ENCODE measurements at places on chromosomes 2 and 18.

DNA sequence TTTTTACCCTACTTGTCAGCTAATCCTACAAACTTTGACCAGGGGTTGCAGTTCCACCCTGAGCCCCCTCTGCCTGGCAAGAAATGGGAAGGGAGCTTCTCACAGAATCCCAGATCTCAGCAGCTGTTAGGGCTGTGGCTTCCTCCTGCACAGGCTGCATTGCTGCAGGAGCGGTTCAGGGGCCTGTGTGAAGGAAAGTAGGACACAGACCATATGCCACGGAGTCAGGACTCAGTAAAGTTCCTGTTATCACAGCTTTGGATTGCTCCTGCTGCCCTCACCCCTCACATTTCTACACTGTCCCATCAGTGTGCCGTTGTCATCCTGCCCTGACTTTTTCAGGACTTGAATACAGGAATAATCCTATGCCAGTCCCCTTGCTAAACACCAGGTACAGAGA lies 62.8 kb upstream of the SP3 start:
- no peak for DNase-seq

DNA sequence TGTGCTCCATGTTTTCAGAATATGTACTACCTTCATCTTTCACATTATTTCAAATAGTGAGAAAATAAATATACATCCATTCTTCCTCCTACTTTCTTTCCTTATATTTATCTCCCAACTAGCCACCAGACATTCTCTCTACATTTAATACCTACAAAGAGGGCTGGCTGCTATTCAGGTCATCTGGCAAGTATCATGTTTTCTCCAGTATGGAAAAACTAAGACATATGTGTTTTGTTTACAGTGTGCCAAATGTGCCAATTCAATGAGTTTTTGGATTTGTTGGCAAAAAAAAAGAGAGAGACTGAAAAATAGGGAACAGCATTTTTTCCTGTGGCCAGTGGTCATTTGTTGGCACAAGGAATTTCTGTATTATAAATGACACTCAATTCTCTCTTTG lies 1207.3 kb downstream of the DPP10 start:
- DNase-seq: no peak

- DNase-seq: no peak
Measured at GRCh38 chr18:52334307-52334706, 5.7 kb upstream of the DCC start.

- peak; percentile 9 for DNase-seq
Measured at GRCh38 chr2:46963210-46963609, 47.6 kb upstream of the MCFD2 start.

DNA sequence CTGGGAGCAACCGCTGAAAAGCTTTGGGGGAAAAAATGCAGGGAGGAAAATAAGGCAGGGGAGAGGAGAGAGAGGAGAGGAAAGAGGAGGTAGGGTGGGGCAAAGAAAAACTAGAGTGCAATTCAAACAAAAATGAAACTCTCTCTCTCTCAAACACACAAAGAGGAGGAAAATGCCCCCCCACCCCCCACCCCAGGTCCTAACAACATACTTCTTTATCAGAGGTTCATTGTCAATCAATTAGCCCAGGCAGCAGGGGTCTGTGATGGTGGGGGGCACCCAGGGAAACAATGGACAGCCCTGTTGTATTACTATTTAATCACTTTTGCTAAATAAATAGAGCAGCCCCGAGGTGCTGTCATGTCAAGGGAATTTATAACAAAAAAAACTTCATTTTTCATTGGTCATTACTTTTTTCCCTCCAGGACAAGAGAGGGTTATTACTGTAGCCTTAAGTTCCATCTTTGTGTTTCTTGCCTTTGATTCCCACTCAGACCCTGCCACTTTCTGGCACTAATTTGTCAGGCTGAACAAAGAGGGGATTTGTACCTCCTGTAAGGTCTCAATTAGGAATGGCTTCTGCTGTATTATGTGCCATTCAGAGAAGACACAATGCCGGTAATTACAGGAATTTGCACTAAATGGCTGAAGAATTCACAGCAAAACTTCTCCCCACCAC lies 55.0 kb downstream of the PLEKHM3 start:
- no peak for DNase-seq

DNA sequence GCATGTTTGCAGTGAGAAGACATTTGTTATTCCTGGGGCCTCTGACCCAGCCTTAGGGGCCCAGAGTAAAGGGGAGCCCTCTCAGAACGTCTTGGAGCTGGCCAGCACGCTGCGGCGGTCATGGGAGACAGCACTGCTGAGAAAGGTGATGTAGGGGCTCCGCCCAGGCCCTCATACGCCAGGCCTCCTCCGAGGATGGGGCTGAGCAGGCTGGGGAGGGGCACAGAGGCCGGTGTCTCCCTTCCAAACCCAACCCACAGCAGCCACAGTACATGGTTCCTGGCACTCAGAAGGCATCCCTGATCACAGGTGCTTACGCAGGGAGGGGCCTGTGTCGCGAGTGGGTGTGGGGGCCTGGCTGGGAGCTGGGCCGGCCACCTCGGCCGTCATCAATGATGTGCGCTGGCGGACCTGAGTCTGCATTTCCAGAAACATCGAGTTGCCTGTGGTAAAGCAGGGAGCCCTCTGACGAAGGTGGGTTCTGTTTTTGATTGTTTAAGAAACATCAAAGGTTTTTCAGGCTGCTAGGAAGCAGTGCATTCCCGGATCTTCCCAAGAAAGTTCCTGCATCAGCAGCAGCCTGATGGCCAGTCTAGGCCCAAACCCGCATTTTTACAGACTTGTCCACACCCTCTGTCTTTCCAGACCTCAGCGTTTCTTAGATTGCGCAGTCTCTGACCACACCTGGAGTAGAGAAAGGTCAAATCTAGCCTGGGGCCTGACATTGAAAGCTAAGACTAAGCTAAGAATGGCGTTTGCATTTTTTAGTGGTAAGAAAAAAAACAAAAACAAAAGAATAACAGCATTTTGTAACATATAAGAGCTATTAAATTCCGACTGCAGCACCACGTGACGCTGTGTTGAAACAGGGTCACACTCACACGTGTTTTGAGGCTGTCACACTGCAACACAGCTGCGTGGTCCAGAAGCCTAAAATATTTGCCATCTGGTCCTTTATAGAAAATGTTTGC lies 51.2 kb upstream of the PXDN start:
- peak; percentile 20 for DNase-seq

GRCh38 chr2:42973726-42974125 lies 181.3 kb upstream of the HAAO start:
- no peak for DNase-seq

- no peak for DNase-seq
Measured at GRCh38 chr2:3319745-3320566, 57.7 kb downstream of the EIPR1 start.

- no peak for DNase-seq
Measured at GRCh38 chr2:111050701-111051376, 69.9 kb upstream of the BCL2L11 start.

GRCh38 chr2:197229509-197230443 lies 80.8 kb downstream of the ANKRD44 start:
- peak; percentile 76 for DNase-seq

GRCh38 chr2:107607054-107607453 lies 219.6 kb upstream of the RGPD4 start:
- DNase-seq: no peak

DNA sequence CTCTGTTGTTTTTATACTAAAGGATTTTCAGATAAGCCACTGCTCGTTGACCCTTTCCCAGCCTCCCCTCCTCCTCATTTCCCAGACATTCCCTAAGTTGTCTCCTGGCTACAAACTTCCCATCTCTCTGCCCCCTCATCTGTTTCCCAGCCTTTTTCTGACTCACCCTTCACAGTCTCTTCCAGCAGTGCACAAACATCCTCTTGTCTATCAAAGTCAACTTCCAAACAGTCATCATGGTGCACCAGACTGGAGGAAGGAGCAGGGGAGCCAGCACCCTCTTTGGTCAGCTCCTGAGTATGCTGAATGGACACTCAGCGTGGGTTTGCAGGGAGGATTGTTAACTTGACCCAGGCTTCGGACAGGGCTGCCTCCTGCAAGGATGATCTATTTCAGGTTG lies 26.6 kb upstream of the SPRED2 start:
- peak; percentile 53 for DNase-seq

GRCh38 chr2:20438334-20439192 lies 8.3 kb upstream of the RHOB start:
- DNase-seq: peak; percentile 52

DNA sequence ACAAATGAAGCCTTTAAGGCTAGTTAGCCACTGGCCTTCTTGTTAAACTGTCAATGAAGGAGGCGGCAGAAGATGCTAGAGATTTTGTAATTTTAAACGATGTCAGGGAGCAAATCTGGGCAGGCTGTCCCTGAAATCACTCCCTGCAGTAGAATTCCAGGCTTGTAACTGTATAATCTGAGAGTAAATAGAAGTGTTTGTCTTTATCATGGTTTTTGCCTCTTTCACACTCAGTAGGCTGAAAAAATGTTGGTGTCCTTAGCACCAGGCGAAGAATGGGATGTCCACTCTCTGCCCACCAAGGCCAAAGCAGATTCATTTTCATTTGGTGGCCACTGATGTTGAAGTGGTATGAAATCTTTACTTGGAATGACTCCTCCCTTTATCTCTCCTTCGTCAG lies 136.9 kb upstream of the THSD7B start:
- DNase-seq: no peak

DNA sequence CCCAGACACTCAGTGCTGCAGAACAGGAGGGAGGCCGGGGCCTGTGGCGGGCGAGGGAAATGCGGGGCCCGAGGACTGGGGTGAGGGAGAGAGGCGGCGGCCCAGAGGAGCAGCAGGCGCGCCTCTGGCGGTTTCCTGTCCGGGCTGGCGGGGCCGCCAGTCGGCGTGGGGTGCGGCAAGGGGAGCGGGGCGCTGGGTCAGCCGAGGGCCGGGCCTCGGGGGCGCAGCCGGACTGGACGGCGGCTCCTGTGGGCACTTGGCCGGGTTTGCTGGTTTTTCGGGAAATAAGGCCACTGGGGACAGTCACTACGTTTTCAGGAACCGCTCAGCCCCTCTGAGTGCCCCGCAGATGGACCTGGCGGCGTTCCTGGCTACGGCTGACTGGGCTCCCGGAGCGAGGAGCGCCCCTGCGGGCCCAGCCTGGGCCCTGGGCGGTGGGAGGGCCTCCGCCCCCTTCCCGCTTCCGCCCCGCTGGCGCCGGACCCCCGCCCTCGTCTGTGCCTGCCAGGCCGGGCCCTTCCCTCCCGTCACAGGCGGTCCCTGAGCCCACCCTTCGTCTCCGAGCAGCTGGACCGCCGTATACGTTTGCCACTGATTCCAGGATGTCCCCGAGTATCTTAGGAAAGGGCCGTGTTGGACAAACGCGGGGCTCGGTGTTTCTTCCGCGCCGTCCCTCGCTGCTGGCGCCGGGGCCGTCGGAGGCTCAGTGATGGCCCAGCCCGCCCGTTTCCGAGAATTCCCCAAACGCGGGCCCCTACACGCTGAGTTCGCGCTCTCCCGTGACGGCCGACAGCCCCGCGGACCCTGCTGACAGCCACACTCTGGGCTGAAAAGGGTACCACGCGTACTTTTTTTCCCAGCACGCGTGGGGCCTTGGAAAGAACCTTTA lies 84.6 kb downstream of the FAM210A start:
- no peak for DNase-seq

DNA sequence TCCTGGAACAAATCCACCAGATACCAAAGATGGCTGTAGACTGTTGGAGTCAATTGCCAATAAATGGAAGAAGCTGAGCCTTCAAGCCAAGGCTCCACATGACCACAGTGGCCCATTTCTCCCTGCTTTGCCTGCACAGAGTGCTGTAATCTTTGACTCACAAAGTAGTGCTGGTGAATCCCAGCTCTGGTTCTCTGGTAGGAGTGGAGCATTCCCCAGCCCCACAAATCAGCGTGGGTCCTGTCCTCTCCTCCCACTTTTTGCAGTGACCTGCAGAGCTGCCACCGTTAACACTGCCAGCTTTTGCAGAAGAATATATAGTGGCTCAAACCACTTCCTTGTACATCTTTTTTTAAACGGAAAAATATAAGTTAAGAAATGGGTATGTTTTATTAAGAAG lies 93.9 kb downstream of the MGAT5 start:
- peak; percentile 38 for DNase-seq

DNA sequence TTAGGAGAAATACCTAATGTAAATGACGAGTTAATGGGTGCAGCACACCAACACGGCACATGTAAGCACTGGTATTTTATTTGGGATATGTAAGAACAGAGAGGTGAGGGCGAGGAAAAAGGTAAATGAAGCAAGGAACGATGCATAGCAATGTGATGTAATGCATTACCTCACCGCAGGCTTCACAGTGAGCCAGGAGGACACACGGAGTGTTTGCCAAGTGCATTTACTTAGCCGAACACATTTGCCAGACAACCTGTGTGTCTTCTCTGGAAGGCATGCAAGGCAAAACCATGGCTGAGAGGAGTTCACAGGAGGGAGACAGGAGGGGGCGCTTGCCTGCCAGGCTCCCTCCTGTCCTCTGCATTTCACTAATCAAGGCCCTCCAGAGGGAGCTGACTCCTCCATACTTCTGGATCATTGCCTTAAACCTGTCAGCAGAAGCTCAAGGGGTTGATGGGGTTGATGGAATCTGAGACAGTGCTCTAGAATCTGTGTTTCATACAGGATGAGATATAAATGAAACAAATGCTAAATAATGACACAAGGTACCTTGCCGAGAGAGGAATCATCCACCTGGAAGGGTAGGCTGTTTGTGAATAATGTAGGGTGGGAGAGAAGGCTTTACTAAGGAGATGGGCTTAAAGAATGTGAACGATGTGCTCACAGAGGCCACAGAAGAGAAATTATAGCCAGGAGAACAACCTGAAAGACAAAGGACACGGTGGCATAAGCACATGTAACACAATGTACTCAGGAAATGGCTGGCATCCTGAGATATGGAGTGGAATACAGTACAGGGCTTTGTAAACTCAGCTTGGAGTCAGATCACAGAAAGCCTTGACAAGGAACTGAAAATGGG lies 9.1 kb upstream of the TPRKB start:
- DNase-seq: no peak

- DNase-seq: no peak
Measured at GRCh38 chr2:82001614-82002013, 1697.1 kb upstream of the LRRTM1 start.

DNA sequence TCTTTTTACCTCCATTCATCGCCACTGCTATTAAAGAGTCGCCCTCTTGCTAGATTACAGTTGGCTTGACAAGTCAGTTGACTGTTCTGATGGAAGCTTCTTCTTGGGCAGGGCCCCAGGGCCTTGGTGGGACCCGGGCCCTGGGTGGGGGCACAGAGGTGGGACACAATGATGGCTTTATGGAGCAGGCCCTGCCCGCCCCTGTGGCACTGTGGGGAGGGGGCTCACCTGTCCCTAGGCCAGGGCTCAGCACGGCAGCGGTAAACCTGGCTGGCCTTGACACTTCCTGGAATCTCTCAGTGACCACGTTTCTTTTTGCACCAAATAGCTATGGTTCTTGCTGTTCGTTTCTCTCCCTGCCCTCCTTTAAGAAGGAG lies 4.9 kb upstream of the HS6ST1 start:
- no peak for DNase-seq

Measured in M059J (cell line).